ENCODE measurements at places on chromosomes 2 and 18.

- DNase-seq: no peak
These were observed 91.4 kb downstream of the USP34 start for GRCh38 chr2:61379521-61379920.

- no peak for DNase-seq
These were observed 66.7 kb downstream of the ETAA1 start for GRCh38 chr2:67463810-67464209.

- DNase-seq: no peak
These were observed 102.4 kb downstream of the ASB1 start for GRCh38 chr2:238528953-238529781.

DNA sequence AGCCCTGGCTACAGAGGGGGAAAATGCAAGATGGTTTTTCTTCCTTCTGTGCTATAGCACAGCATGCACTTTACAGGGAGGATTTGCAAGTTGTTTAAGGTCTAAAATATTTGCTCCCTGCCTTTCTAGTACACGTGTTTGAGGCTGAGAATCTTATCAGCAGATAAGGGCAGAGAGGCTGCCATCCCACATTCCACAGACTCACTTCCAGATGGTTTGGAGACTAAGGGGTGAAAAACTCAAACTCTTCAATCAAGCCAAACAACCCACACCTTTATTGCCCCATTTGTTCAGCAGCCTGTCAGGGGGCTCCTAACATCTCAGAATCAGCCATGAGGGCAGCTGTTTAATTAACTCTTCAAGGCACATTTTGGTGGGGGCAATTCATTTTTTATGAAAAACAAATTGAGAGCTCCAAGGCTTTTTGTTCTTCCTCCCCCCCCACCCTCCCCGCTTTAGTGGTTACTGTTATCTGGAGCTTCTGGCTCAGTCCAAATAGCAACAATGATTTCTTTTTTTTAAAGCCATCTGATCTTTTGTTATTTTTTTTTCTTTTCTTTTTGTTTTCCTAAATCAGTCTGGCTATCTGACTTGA lies 242.6 kb upstream of the NT5C1B start:
- no peak for DNase-seq

DNA sequence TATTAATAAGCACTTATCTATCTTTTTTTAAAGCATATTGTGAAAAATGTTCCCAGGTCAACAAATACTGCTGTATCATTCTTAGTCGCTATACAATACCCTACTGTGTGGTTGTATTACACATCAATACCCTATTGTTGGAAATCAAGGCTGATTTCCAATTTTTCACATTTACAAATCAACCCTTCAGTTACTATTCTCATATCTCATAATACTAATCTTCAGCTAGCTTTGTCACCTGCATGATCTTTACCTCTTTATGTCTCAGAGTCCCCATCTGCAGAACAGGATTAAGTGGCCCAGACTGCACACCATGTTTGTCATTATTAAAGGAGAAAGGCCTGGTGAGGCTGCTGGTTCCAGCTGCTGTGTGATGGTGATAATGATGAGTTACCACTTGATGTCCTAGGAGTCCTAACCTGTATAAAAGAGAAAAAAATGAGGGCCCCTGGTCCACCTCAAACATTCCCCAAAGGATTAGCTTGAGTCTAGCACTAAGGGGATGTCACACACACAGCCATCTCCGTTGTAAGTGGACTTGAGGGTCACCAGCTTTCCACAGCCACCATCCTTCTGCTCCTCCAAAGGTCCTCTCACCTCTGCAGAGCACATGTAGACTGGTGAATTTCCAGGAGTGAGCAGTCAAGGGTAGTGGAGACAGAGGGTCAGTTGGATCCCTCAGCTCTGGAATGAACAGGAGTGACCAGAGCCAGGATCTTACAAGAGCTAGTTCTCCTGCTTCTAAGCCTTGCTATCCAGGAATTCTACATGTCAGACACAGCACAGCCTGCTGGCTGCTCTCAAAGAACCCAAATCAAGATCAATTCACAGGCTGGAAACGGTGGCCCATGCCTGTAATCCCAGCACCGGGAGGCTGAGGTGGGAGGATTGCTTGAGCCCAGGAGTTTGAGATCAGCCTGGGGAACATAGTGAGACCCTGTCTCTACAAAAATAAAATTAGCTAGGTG lies 36.0 kb upstream of the BIN1 start:
- no peak for DNase-seq

All from activated CD4-positive, CD25-positive, alpha-beta regulatory T cell treated with anti-CD3 and anti-CD28 coated beads, Interleukin-2, amount 50 U/mL, for 16 hours (primary cell).